ENCODE measurements at places on chromosomes 13 and 19.

DNA sequence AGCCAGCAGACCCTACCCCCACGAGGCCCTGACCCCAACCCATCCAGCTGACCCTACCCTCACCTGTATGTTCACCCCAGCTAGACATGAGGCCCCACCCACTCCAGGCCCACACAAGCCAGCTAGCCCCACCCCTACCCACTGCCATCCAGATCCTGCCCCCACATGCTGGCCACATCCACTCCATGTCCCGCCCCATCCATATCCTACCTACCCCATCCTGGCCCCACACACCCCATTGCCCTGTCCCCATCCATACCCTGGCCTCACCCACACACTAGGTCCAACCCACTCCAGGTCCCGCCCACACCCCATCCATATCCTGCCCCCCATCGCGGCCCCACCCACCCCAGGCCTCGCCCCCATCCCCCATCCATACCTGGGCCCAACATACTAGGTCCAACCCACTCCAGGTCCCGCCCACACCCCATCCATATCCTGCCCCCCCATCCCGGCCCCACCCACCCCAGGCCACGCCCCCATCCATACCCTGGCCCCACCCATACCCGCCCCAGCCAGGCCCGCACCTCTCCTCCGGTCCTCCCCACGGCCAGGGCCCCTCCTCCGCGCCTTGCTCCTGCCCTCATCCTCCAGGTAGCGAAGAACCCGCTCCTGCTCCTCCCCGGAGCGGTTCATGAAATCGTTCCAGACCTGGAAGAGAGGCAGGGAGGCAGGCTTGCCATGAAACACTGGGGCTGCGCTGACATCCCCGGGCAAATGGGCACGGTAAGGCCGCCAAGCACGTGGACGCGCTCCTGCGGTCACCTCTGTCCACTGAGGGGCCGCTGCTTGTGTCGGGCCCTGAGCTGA lies 7.2 kb downstream of the RNU6-9 start:
- no peak for DNase-seq

DNA sequence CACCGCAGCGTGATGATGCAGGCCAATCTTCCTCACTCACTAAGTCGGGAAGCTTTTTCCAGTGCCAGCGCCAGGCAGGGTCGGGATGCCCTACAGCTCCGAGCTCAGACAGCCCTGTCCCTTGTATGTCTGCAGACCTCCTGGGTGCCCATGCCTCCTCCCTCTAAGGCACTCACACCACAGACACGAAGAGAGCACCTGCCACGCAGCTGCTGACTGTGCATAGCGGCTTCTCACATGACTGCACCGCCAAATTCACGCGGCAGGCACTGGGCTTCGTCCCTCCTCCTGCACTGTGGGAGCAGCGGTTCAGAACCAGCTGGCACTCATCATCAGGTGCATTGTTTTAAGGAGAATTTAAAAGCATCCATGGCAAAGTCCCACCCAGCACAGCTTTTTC lies 88.1 kb downstream of the SLC7A1 start:
- DNase-seq, result no peak

DNA sequence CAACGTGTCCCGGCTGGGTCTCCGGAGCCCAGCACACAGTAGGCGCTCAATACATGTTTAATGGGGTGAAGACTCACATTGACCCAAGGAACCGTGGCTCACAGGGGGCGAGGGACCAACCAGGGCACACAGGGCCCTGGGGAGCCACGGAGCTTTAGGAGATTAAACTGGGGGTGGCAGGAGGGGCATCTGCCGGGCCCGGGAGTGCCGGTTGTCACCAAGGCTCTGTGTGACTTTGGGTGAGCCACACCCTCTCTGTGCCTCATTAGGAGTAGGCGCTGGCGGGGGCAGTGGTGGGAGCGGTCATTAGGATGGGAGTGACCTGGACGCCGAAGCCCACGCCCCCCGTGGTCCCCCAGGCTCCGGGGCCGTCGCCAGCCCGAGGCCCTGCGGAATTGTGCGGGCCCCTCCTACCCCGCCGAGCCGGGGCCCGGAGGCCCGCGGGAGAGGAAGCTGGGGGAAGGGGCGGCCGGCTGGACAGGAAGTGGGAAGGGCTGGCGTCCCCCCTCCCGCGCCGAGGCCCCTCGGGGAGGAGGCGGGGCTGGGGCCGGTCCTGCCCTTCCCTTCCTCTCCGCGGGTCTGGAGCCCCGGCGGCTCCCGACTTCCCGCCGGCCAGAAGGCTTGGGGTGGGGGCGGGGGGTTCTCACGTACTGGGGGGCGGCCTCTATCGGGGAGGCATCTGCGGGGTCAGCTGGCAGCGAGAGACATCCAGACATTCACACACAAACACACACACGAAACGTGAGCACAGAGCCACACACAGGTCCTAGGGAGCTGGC lies 1.8 kb upstream of the SSBP4 start:
- peak; percentile 92 for DNase-seq

GRCh38 chr19:9565900-9566705 lies 18.2 kb downstream of the ZNF121 start:
- no peak for DNase-seq

- DNase-seq, result no peak
Measured at GRCh38 chr19:58007285-58007684, 4.7 kb upstream of the ZNF606 start.

DNA sequence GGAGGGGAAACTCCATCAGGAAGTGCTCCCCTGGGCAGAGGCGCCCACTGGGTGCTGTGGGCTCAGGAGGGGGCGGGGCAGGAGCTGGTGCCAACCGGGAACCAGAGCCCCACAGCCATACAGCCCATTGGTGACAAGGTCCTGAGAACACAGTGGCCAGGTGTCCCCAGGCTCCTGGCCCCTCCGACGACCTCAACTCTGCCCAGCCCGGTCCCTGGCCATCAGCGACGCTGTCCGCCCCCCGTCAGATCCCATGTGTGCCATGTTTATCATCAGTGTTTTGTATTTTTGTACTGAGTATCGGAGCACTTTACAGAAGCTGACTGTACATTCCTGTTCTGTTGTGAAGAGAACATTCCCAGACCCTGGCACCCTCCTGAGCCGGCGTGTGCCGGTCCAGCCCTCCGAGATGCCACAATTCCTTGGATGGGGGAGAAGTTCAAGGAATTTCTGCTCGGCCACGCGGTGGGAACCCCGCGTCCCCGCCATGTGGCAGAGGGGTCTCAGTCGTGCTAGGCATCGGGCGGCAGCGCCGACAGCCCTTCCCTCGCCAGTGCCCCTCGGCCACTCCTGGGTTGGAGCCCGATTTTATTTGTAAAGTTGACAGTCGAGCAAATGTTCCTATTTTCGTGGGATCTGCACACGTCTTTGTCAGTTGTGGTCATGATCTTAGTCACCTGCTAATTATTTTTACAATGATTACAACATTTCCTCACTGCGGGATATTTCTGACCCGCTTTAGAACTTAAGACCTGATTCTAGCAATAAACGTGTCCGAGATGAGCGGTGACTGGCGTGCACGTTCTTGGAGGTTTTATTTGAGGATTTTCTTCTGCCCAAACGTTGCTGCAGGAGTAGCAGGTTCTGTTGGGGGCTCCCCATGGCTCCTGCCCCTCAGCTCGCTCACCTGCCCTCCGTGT lies 16.9 kb downstream of the PEX11G start:
- no peak for DNase-seq
